Ascending aorta (tissue), 2 donors: ENCODE measurements at places on chromosomes 6 and 20. TPM values are rescaled to one million over a fixed set of nuclear protein-coding genes. Genes with fewer than 3 reads are reported as not detected.

The MRAP2 gene
- total RNA-seq, result 47.3 TPM

The DOK5 gene
- not detected for total RNA-seq

The SEMG1 gene
- not detected for total RNA-seq

The TXLNB gene
- total RNA-seq, result not detected

The TGM3 gene
- total RNA-seq, result not detected

The LAMA2 gene
- total RNA-seq, result 45.2 TPM

- no peak for DNase-seq
These were observed 100.2 kb downstream of the BCAS1 start for GRCh38 chr20:53970232-53970631.

GRCh38 chr20:33490023-33490933 is at the start of gene CBFA2T2:
TSS of gene CBFA2T2 (plus strand) at chr20:33490096. CDS start at chr20:33490268, 172 bp downstream.
- no peak for DNase-seq

DNA sequence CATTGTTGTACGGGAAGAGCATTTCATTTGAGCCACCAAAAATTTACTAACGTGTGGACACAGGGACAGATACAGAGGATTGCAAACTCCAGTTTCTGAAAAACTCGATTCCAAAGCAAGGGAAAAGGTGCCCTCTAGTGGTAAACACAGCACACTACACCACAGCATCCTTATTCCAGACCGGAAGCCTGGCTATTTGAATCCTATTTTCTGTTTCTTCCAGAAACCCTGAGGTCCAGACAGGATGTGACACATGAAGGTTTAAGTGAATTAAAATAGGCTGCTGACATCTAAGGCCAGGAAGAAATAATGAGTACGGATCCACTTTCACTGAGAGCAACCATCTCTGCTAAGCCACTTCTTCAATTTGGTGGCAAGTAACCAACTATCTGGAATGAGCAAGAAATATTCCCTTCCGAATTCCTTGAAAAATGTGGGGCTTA is 31.8 kb upstream of the GMPR start:
- DNase-seq, result peak; percentile 88
